ENCODE measurements at places on chromosomes 3 and 15. TPM values are rescaled to one million over a fixed set of nuclear protein-coding genes. Genes with fewer than 3 reads are reported as not detected.

GRCh38 chr3:19347671-19348070 is 199.4 kb downstream of the KCNH8 start:
- no peaks in the 10 kb centered on the region for H3K36me3 ChIP-seq
- H3K27ac ChIP-seq: no peak overlapping the region
- H3K27me3 ChIP-seq: no peaks in the 10 kb centered on the region
- DNase-seq: no peak
- no peaks in the 10 kb centered on the region for H3K4me1 ChIP-seq

DNA sequence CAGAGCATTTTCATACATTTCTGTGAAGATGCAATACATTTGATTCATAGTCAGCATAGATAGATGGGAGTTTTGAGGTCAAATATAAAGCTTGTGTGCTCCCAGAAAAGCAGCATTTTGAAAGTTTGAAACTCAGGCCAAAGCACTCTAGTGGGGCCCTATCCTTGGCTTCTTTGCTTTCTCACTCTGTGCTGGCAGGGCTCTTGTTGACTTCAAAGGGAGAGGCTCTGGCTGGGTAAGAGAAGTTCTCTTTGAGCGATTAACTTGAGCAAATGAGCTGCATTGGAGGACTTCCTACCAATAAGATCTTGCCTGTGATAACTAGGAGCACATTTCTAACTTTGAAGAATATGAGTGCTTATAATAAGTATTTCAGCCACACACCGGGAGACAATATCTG is 214.0 kb upstream of the RARB start:
- H3K4me1 ChIP-seq: no peaks in the 10 kb centered on the region
- H3K27me3 ChIP-seq: no peaks in the 10 kb centered on the region
- H3K27ac ChIP-seq: no peak overlapping the region
- DNase-seq: no peak

DNA sequence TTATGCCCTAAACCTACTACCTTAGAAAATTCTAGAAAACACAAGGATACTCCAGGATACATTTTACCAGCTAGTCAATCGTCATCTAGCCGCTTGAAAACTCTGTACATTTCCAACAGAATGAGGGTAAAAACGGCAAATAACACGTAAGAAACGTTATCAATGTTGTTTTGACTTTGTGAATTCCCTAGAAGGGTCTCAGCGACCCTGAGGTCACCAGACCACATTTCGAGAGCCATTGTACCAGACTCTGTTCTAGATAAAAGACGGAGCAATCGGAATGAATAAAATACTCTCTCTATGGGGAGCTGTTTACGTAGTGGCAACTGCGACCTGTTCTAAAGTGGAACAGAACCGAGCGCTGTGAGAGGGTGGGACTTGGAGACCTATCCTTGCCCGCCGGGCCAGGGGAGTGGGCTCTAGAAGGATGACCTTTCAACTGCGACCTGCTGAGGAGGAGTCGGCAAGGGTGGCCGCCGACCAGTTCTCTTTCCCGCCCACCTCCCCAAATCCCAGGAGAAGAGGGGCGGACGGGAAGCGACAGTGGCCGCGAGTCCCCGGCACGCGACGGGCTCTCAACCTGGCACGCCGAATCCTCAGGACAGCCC is 778 bp upstream of the AP4E1 start:
- DNase-seq: no peak
- H3K36me3 ChIP-seq: no peaks in the 10 kb centered on the region
- peak overlapping the region; percentile 74 for H3K4me3 ChIP-seq
- no peaks in the 10 kb centered on the region for H3K27me3 ChIP-seq
- no peak overlapping the region for H3K27ac ChIP-seq
- H3K4me1 ChIP-seq: peaks cover 7% of the 10 kb centered on the region

PDZRN3 gene
- not detected for total RNA-seq

CHRFAM7A gene
- not detected for total RNA-seq

GCHFR gene
- total RNA-seq: 1.5 TPM

FOXP1 gene
- total RNA-seq: 33.3 TPM

ZNF501 gene
- 3.9 TPM for total RNA-seq
